NCI-H1417 treated with DMSO at 0.1 percent for 48 hours (cell line): ENCODE measurements at places on chromosomes 4 and X.

DNA sequence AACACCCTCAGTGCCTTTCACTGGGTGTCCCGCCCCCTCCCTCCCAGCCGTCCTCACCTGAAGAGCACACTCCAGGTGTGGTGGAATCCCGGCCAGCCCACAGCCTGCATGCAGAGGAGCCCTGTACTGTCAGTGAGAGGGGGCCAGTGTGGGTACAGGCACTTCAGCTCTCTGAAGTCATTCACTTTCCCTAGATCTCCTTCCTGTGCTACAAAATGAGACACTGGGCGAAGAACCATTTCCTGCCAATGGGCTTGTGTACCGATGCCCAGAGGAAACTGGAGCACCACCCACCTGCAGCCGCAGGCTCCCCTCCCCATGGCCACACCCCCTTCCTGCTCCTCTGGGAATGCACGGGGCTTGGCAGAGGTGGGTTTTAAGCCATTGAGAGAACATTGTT is 73.9 kb upstream of the C4orf50 start:
- DNase-seq, result no peak

GRCh38 chr4:173504181-173504503 is 25.9 kb downstream of the HAND2 start:
- DNase-seq, result no peak

DNA sequence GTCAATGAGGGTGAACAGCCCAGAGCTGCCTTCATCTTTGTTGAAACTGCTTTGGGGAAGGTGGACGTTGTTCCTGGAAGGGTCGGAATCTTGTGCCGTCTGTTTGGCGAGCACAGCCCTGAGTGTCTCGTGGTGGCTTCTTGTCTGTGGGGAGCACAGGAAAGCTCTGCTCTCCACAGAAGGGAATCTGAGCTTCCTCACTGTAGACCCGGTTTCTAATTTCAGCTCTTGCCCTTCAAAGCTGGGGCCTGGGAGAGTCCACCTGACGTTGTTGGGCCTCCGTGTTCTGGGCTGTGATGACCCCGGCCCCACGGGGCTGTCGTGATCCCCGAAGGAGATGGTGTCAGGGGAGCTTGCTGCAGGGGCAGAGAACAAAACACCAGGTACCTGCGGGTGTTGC is 47.5 kb downstream of the SORCS2 start:
- DNase-seq, result no peak

DNA sequence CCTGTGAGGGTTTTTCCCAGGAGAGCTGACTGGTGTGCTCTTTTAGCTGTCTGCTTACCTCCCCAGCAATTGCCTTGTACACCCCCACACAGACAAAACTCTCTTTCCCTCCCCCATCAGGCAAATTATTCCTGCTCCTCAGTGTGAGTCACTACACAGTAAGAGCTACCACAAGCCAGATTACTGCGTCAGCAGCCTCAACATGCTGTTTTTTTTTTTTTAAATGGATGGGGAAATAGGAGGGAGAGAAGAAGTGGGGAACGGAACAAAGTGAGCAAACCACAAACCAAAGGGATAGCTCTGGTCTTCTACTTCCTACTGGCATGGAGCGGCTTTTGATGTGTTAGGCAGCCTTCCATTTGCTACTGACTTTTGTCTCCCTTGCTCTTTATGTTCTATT is 107.5 kb upstream of the ACSL4 start:
- DNase-seq, result no peak

DNA sequence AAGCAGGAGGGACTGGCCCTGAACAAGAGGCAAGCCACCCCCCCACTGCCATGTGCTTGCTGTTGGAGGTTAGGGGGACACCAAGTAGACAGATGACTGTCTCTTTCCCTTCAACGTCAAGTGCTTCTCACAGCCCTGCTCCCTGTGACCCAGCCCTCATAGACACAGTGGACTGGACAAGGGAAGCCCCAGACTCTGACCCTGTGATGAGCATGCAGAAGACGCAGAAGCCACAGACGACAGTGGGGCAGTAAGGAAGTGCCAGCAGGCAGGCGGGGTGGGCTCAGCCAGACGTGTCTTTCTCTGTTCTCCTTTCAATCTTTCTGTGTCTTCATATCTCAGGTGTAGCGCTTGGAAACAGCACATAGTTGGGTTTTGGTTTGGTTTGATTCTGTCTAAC is 2.4 kb upstream of the L1CAM start:
- DNase-seq, result no peak

DNA sequence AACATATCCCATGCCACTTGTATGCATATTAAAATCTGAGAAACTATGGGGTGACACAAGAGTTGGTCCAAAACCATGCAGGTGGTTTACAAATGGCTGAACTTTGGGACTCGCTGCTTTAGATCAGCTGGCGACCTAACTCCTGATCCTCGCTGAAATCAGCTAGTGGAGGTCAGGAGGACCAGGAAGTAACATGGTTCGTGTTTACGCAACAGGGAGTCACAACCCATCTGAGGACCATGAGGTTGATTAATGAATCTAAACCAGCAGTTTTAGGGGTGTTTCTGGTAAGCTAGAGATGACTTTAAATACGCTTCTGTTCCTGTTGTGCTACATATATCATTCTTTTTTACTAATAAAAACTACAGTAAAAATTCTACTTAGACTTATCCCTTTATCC is 12.9 kb downstream of the TSPAN5 start:
- no peak for DNase-seq

- no peak for DNase-seq
Measured at GRCh38 chrX:80432863-80433262, 12.6 kb downstream of the TENT5D start.

GRCh38 chr4:4440333-4441061 is 53.6 kb downstream of the NSG1 start:
- no peak for DNase-seq

- no peak for DNase-seq
Measured at GRCh38 chr4:19807505-19807904, 444.2 kb upstream of the SLIT2 start.

DNA sequence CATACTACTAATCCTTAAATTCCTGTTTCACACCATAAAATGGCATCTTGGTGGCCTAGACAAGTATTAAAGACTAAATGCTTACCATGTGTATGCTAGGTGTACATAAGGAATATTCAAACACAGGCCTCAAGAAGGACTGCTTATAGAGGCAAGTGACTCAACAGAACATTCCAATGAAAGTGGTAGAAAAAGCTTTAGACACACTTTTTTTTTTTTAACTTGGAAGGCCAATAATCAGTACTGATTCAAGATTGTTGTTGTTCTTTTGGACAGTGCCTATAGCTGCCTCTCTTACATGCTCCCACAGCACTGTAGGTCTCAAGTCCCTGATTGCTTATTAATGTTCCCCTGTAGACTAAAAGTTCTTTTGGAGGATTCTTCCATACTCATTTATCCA is 77.6 kb downstream of the FBXL5 start:
- DNase-seq, result no peak

DNA sequence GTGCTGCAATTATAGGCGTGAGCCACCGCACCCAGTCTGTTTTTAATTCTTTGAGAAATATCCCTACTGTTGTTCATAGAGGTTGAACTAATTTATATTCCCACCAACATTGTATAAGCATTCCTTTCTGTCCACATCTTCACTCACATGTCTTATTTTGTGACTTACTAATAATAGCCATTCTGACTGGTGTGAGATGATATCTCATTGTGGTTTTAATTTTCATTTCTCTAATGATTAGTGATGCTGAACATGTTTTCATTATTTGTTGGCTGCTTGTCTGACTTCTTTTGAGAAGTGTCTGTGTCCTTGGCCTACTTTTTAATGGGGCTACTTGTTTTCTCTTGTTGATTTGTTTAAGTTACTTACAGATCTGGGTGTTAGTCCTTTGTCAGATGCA is 310.9 kb upstream of the MAOA start:
- no peak for DNase-seq

DNA sequence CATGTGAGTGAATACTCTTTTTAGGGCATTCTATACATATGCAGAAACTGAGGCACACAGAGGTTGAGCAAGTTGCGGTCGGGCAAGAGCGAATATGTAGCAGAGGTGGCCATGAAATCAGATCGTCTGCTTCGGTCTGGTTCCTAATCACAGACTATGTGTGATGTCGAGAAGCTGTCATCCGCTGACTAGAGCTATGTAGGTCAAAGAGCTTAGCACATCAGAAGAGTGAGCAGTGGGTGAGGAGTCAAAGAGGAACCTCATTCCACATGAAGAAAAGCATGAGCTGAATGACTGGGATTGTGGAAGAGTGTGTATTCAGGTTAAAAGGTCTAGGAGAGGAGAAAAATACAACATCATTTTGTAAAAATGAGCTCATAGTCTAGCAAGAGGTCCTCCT is 19.0 kb downstream of the GAB3 start:
- DNase-seq, result no peak

GRCh38 chr4:152100379-152101201 is 339.8 kb upstream of the GATB start:
- no peak for DNase-seq

DNA sequence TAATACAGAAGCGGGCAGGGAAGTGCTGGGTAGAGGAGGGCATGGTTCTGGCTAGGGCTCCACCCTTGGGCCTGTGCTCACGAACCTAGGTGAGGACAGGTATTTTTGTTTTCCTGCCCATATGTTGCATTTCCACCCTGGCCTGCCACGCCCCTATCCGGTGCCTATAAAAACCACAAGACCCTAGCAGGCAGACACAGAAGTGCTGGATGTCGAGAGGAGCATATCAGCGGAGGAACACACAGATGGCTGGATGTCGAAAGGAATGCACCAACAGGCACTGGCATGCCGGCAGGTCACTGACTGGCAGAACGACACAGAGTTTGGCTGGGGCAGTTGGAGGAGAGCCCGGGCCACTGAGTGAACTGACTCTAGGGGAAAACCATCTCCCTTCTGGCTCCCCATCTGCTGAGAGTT is 316.6 kb upstream of the BOD1L1 start:
- no peak for DNase-seq

DNA sequence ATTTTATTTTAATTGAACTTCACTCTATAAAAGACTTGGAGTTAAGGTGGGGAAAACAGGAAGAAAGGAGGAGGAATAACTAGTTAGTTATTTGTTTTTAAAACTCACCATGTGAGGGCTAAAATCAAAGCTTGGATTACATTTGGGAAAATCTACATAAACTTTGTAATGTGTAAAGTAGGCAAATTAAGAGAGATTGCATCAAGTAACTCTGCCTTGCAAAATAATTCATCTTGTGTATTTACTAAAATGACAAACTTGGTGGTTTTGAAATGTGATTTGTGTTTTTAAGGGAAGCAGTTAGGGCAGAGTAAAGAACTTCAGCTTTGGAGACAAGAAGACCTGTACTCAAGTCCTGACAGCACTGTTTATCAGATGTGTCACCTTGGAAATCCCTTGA is 43.3 kb upstream of the RASSF6 start:
- DNase-seq, result no peak

DNA sequence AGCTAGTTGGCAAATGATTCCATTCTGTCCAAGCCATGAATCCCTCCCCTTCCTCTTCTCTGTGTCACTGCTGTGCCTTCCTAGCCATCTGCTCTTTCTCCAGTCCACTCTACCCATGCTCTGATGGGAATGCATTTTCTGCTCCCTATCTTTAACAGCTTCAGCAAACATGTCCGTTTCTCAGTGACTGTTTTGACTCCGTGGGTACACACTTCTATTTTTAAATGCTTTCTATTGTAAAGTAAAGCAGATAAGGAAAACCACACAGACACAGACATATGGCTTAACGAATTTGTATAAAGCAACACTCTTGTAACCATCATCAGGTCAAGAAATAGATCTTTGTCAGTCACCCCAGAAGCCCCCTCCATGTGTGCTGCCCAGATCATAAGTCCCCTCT is 72.4 kb upstream of the KLHL13 start:
- DNase-seq, result no peak

GRCh38 chrX:42752730-42753129 is 25.2 kb downstream of the PPP1R2C start:
- no peak for DNase-seq

GRCh38 chr4:181536196-181536746 is 706.9 kb upstream of the TENM3 start:
- no peak for DNase-seq

DNA sequence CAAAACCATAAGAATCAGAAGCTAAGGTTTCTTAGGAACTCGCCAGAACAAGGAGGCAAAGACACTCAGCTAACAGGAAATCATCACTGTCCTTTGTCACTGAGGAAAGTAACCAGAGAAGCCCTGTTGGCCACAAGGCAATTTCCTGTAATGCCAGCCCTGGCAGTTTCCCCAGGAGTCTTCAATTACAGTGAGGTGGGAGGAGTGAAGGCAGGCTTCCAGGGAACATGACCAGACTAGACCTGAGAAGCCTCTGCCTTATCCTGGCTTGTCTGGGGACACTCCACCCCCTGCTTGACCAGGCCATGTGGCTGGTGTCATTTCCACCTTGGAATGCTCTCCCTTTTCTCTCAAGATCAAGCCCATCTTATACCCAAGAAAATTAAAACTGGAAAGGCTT is 125.3 kb downstream of the COL4A6 start:
- DNase-seq, result no peak

DNA sequence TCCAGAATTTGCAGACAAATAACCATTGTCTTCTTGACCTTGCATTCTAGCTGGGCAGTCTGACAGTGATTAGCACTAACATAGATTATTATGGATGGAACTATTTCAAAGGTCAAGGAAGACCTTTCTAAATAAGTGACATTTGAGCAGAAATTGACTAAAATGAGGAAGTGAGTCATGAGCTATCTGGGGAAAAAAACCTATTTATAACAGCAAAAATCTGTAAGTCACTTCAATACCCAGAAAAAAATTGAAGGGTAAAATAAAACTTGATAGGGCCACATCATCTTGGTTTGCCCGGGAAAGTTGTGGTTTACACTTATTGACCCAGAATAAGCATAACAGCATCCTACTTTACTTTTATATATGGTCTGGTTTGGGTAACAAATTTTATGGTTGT is 414.6 kb upstream of the HS3ST1 start:
- DNase-seq, result no peak

DNA sequence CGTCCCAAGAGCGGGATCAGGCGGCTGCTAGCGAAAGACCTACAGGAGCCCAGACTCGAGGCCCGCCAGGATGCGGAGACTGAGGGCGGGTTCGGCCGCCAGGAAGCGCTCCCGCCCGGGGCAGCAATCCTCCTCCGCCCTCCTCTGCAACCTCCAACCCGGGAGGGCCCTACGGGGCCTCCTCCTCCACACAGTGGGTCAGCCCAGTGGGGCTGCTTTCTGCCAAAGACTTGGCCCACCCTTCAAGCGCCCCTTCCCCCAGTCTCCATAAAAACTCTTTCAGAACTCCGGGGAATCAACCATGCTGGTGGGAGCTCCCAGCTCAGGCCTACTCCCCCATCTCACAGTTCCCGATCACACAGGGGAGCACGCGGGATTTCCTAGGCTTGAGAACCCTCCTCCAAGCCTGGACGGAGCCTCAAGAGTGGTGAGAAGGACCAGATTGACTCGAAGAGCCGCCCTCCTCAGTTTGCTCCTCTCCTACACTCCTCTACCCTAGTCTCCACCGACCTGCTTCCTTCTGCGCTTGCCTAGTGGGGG is 77.5 kb downstream of the RLIM start:
- DNase-seq, result no peak

DNA sequence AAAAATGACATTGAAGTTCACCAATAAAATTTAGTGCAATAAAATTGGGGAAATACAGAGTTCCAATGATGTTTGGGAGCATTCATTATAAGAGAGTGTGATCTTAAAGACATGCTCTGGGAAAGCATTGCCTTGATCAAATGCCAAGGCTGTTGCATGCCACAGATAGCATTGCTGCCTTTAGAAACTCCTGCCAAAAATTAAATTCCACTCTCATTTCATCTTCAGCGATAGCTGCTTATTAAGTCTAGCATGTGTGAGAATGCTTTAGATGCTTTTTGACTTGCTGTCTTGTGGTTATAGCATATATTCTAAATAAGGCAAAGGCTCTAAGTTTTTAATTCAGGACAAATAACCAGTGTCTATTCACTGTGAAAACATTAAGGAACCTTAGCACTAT is 49.3 kb downstream of the NPNT start:
- DNase-seq, result no peak

- no peak for DNase-seq
Measured at GRCh38 chr4:55609393-55609866, 17.4 kb upstream of the PDCL2 start.
